EH (cell line): ENCODE measurements at places on chromosomes 5 and 9.
A peak's percentile ranks its signal among the peaks of the same experiment; 100 is the strongest.

DNA sequence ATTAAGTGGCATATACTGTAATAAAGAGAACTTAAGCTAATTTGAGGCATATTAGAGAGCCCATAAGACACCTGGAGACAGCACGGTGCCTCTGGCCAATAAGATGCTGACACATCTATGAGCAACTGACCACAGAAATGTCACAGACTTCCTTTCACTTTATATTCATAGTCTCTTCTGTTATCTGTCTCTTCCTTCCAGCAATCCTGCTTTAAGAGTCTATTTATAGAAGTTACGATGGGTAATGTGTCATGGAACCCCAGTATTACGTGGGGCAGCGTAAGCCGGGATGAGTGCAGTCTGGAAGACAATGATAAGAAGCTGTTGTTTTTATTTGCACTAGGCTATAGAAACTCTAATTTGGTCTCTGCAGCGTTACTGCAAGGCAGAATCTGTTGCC is 136.8 kb downstream of the CFAP90 start:
- peak; percentile 27 for DNase-seq

DNA sequence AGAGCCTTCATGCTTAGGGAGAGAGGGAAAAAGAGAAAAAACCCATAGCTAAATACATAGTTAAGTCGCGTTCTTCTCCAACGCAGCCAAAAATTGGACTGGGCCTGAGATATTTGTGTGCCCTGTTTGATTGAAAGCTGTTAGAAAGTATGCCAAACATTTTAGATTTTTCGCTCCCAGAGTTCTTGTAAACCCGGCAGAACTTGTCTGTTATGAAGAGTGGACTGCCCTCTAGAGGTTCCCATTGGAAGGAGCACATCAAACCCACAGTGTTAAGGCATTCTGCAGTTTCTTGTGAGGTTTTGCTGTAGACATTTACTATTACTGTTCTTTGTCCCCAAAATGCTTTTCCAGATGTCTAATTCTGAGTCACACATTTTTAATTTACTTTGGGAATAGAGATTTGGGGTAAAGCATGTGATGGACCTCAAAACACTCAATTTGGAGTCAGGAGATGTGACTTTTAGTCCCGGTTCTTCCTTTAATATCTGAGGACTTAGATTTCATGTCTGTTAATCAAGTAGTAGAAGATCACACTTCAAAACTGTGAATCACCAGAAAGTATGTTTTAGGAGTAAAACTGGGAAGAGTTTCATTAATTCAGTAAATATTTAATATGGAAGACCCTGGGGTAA is 96.6 kb downstream of the PCSK1 start:
- peak; percentile 90 for DNase-seq

GRCh38 chr5:82765765-82766164 is 311.4 kb downstream of the TMEM167A start:
- DNase-seq, result no peak

- DNase-seq, result no peak
These were observed 139.8 kb downstream of the GAS1 start for GRCh38 chr9:86807367-86807976.

DNA sequence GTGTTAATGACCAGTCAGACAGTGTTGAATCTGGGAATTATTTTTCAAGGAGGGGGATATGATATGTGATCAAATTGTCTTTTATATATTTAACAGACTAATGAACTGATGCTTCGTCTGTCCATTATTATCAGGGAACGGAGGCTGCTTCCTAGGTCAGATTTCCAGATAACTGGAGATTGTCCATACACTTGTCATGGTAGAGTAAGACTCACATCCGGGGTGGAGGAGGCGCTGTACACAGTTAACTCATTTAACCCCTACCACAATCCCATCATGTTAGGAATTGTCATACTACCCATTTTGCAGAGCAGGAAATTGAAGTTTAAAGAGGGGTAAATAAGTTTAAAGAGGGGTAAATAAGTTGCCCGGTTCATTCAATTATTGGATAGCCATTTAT is 55.9 kb downstream of the ARHGAP26 start:
- no peak for DNase-seq
